ENCODE measurements at places on chromosomes 1 and 21.

GRCh38 chr21:46057710-46058241, 40.1 kb upstream of the COL6A2 start:
- no peak for DNase-seq

DNA sequence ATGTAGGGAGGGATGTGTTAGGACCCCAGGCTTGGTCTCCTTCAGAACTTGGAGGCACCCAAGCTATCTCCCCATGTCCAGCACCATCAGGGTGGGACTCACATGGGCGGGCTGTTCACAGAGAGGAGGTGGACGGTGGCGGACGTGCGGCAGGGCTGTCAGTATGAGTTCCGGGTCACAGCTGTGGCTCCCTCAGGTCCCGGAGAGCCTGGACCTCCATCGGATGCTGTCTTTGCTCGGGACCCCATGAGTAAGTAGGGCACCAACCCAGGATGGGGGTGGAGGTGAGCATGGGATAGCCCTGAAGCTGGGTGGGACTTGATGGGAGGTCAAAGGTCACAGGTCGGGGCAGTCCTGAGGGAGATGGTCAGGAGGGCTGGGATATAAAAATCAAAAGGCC, 27.8 kb downstream of the IGFN1 start:
- DNase-seq = no peak

GRCh38 chr1:20602851-20603450, 14.1 kb downstream of the CDA start:
- no peak for DNase-seq

- no peak for DNase-seq
These were observed 62.5 kb upstream of the EFHD2 start for GRCh38 chr1:15347182-15347581.

DNA sequence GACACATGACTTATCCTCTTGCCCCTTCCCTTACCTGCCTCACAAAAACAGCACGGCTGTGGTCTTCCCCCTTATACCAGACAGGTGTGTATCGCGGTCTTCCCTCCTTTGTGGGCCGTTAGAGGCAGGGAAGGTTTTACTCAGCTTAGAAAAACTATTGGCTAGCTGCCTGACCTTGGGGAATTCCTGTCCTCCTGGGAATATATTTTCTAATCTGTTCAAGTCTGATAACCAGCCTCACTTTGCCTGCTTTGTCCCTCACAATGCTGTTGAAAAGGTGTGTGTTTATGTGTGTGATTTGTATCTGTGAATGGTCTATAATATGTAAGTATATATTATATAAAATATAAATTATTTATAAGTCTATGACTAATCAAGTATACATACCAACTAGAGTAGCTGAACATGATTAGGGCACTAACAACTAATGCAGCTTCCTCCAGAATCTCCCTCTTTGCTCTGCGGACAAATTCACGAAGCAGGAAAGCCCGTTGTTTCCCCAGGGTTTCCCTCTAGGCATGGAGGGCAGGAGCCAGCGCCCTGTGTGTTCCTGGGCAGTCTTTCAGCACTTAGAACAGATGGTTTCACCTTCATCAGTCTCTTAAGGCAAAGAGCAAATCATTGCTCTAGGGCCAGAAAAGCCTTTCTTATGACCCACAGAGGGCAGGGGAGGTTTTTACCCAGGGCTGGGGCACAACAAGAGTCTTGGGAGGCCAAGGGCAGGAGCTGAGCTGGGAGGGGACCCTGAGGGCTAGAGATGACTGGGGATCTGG, 25.6 kb downstream of the SLC26A9 start:
- no peak for DNase-seq

DNA sequence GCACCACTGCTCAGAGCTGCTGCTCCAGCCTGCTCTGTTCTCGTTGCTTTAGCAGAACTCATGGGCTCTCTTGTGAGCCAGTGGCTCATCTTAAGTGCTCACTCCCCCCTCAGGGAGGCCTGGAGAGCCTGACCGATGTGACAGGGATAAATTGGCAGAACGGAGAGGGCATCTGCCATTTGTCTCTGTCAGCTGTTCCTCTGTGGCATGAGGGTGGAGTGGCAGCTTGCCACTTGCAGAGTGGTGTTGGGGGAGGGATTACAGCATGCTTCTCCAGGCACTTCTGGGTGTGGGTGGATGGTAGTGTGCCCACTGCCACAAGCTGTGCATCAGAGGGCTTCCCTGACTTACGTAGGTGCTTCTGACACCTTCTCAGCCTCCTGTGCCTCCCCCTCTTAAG, 229.5 kb downstream of the PAPPA2 start:
- DNase-seq = no peak

GRCh38 chr1:212290608-212291007, 5.4 kb downstream of the PPP2R5A start:
- DNase-seq = no peak

GRCh38 chr21:43006874-43007208, 32.5 kb downstream of the PKNOX1 start:
- no peak for DNase-seq

DNA sequence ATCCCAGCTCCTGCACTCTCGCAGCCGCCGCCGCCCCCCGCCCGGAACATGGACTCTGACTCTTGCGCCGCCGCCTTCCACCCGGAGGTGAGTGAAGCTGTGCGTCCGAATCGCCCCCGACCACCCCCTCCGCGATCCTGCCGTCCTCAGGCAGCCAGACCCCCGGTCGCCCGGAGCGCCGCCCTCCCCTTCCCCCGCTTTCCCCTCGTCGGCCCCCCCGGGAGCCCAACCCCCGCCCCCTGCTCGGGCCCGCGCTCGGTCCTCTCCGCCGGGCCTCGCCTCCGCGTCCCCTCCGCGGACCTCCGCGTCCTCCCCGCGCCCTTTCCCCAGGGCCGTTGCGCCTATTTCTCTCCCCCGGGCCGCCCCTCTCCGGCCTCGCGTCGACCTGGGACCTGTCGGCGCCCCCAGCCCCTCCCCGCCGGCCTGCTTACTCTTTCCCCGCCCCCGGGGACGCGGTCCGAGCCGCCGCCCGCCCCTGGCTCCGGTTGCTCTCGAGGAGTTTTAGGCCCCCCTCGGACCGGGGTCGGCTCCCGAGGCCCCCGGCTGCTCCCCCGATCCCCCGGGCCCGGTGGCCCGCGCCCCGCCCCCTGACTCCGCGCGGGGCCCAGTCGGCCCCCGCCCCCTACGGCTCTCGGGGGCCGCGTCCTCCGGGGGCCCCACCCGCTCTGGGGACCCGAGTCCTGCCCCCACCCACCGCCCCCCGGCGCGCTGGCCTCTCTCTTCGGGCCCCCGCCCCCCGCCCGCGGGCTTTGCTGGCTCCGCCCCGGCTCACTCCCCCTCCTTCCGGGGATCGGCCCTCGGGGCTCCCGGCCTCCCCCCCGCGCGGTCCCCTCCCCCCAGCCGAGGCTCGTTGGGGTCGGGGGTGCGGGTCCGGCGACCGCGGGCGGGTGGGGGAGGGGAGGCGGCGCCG, 743 bp downstream of the PHF13 start:
- DNase-seq = peak; percentile 72

- no peak for DNase-seq
These were observed 35.8 kb downstream of the C1orf21 start for GRCh38 chr1:184422490-184423233.

DNA sequence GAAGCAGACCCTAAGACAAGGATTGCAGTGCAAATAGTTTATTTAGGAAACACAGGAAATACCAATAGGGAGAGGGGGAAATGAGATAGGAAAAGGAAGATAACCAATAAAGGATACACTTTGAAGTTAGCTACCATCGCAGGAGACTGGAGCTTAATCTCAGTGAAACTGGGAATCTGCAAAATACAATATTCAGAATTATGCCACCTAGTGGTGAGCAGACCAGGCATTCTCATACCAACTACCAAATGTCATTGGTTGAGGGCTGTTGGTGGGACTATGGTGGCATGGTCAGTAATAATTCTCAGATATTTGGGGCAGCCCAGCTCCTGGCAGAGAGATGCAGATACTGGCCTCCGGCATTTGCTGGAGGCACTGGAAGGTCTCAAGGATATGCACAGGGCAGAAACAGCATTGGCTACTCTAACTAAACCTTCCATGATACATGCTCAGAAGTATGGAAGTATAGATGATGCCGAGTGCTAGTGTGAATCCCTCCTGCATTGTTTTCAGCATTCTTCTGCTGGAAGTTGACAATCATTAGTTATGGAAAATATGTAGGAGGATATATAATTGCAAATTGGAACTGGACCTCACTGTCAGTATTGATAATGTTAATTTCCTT, 11.8 kb upstream of the ZFP69B start:
- DNase-seq = peak; percentile 8

- DNase-seq = no peak
These were observed 65.2 kb downstream of the LRRC8C start for GRCh38 chr1:89698020-89698560.

GRCh38 chr1:89975540-89976125, 19.3 kb upstream of the ZNF326 start:
- no peak for DNase-seq

- no peak for DNase-seq
These were observed 9.2 kb downstream of the GNB1 start for GRCh38 chr1:1881727-1882126.

DNA sequence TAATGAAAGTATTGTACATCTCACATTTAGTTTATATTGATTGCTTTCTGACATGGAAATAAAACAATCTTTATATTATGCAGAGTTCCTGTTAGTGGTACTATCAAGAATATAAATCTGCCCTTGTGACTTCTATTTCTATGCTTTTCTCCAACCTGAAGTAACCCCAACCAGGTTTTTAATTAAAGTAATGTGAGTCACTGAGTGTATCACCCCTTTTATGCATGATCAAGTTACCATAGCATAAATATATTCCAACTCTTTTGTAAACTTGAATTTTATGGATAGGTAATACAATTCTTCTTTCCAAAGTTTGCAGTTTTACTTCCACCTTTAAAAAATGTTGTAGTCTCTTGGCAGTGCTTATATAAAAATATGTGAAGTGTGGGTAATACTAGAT, 532.3 kb downstream of the USP25 start:
- DNase-seq = no peak

DNA sequence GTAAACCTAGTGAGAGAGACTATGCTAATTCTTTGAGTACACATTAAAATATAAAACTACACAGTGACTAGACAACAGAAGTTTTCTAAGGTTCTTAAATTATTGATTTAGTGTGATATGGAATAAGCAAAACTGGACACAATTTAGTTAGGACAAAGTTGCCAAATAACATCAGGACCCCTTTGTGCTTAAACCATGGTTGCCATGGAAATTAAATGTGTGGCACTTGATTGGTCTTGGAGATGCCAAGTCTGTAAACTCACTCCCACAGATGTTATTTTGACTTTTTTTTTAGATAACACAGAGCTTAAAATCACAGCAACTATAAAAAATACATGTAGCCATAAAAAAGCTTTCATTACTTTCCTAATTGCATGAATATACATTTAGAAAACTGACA, 234.6 kb downstream of the BRINP3 start:
- no peak for DNase-seq

GRCh38 chr1:16326833-16327404, 25.4 kb downstream of the FBXO42 start:
- no peak for DNase-seq

DNA sequence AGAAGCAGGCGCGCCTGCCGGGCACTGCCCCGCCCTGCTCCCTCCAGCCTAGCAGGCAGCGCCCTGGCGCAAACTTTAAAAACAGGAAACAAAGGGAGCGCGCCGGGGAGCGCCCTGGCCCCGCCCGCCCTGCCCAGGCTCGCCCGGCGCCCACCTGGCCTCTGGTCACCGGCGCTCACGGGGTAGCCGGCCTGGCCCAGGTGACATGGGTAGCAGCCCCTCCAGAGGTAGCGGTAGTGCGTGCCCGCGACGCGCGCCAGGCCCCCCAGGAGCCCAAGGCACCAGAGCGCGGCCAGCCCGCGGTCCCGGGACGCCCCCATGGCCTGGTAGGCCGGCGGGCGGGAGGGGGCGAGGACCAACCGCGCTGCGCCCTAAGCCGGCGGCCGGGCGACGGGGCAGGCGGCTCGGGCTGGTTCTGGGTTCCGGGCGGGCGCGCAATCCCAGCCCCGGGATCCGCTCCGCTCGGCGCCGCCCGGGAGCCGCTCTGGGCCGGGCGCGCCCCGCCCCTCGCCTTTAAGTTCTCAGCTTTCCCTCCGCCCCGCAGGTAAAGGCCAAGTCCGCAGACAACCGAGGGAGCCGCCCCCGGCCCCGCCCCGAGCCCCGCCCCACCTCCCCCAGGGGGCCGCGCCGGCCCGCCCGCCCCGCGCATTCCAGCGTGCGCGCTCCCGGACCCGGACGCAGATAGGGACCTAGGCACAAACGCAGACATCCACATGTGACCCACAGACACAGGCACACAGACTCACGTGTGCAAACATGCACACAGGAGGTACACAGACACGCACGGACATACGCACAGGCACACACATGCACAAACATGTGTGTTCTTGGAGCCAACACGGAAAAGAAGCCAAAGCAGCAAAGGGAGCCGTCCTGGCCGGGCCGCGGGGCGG, 76.7 kb downstream of the ARHGEF16 start:
- DNase-seq = peak; percentile 86

DNA sequence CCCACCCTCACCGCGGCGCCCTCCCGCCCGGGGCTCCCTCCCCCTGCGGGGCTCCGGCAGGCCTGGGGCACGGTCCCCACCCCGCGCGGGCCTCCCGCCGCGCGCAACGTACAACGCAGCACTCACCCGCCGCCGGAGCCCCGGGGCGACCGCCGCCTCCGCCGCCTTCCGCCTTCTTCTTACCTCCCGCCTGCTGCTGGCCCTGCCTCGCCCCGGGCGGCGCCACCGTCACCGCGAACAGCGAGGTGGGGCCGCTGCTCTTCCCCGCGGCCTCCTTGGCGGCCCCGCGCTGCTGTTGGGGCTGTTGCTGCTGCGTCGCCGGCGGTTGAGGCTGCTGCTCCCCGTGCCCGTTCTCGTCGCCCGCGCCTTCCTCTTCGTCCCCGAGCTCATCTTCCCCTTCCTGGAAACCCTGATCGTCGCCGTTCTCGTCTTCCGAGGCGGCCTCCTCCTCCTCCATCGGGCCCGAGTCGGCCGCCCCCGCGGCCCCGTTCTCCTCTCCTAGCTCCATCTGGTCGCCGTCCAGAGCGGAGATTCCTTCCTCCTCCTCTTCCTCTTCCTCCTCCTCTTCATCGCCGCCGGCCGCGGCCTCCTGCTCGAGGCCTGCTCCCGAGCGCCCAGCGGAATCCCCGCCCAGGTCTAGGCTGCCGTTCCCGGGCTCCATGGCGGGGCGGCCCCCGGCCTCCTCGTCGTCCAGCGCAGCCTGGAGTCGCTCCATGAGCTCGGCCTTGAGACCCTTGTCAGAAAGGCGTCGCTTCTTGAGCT, 671 bp downstream of the HNRNPU start:
- no peak for DNase-seq

GRCh38 chr1:77504986-77505385, 177.5 kb downstream of the ZZZ3 start:
- no peak for DNase-seq
